ENCODE measurements at places on chromosomes 5 and 9. TPM values are rescaled to one million over a fixed set of nuclear protein-coding genes. Genes with fewer than 3 reads are reported as not detected.

The SOHLH1 gene
- not detected for polyA plus RNA-seq

The IZUMO3 gene
- polyA plus RNA-seq, result not detected

The GPR150 gene
- polyA plus RNA-seq, result not detected

The MSX2 gene
- 0.16 TPM for polyA plus RNA-seq

The CDO1 gene
- 5.4 TPM for polyA plus RNA-seq

The NEUROG1 gene
- not detected for polyA plus RNA-seq

The LRRC19 gene
- polyA plus RNA-seq, result 25.9 TPM

Measured in sigmoid colon (tissue), 7 donors.